MV-4-11 (cell line): ENCODE measurements at places on chromosomes 2 and 18.

GRCh38 chr18:38545071-38545470 is 979.5 kb upstream of the CELF4 start:
- no peak for DNase-seq

GRCh38 chr2:240371129-240372000 is 64.1 kb upstream of the GPC1 start:
- no peak for DNase-seq

DNA sequence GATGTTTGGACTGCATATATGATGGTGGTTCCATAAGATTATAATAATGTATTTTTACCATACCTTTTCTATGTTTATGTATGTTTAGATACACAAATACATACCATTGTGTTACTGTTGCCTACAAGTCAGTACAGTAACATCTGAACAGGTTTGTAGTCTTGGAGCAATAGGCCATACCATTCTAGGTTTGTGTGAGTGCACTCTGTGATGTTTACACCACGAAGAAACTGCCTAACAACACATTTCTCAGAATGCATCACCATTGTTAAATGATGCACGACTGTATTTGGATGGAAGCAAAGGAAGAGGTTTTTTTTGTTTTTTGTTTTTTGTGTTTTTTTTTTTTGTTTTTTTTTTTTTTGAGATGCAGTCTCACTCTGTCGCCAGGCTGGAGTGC is 9.5 kb downstream of the DUSP19 start:
- DNase-seq, result no peak

- DNase-seq, result no peak
These were observed 808.9 kb upstream of the RAB6C start for GRCh38 chr2:129170570-129170969.

DNA sequence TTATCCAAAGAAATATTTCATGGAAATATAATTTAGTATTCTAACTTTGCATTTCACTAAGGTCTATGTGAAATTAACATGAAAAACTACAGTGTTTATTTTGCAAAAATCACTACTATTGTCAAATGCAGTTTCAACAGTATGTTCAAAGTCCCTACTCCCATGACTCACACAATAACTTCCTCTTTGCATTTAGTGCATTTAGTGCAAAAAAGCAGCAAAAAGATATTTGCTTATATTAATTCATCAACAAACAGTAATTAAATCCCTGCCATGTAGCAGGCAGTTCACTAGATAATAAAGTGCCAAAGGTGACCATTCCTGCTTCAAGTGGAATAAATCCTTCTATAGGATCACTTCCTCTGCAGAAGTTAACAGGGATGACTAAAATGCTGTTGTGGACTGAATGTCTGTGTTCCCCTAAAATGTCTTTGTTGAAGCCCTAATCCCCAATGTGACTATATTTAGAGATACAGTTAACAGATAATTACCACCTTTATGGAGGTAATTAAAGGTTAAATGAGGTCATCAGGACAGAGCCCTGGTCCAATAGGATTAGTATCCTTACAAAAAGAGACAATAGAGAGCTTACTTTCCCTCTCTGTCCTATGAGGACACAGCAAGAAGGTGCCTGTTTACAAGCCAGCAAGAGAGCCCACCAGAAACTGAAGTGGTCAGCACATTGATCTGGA is 61.7 kb downstream of the STK39 start:
- DNase-seq, result peak; percentile 55
